Brain pericyte (primary cell): ENCODE measurements at places on chromosomes 6 and 20.

DNA sequence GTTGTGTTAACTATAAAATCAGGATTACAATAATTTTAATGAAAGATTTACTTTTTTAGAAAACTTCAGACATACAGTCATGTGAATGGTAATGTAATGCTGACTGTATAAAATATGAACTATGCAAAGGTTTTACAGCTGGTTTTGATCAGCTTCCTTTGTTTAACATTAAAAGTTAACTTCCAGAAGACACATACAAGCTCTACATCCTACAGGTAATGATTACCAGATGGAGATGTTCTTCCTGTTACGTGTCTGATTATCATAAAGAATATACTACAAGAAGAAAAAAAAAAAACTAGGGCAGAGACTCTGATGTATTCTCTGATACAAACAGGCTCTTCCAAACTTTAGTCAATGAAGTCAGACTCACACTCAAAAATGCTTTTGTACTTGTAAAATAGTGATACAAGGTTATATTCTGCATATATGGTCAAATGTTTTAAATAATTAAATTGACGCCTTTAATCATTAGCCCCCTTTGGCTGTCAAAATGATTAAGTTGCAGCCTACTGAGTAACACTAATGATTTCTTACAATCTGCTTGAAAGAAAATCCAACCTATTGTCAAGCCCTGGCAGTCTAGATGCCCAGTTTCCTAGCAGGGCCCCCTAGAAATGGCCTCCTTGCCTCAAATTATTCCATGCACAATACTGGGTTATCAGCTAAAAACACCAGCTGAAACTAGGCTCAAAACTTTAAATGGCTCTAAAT is 251.8 kb upstream of the RUNX2 start:
- DNase-seq = peak; percentile 38

- peak; percentile 52 for DNase-seq
Observed at GRCh38 chr6:144349690-144350527, 64.8 kb downstream of the UTRN start.

GRCh38 chr6:168825226-168826077 is 384.5 kb downstream of the SMOC2 start:
- DNase-seq = no peak

GRCh38 chr6:165231581-165232561 is 77.5 kb downstream of the C6orf118 start:
- DNase-seq = no peak

DNA sequence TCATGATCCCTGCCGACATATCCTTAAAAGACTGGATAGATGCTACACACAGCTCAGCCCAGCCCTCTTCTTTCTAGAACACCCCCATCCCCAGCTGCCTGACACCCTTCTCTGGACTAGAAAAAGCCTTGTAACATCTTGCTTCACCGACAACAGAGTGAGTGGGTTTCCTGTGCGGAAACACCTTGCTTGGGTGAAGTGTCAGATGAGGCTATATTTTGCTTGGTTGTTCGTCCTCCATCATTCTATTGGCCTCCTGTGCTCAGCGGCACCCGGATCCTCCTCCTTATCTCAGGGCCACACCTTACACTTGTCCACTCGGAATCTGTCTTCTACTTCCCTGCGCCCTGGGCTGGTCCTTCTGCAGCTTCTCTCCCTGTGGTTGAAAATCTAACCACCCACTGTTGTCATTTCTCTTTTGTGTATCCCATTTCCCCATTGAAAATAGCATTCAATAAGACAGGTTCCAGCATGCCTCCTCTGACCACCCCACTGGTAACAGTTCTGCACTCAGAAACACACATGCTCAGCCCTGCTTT is 101.3 kb upstream of the MLN start:
- DNase-seq = no peak

DNA sequence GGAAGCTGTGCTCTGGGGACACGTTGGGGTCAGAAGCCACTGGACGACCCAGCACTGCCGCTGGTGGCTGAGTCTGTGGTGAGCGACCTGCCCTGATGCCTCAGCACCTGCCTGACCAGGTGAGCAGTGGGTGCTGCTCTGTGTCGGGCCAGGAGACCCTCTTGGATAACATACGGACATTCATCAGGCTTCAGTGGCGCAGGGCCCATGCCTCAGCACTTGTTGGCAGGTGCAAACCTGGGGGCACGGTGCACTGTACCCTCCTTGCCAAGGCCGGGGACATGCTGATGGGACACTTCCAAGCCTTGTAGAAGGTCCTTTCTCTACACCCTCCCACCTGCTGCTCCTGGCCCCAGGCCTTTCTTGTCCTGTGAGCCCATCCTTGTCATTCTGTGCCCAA is 34.1 kb downstream of the MYT1 start:
- DNase-seq = no peak

DNA sequence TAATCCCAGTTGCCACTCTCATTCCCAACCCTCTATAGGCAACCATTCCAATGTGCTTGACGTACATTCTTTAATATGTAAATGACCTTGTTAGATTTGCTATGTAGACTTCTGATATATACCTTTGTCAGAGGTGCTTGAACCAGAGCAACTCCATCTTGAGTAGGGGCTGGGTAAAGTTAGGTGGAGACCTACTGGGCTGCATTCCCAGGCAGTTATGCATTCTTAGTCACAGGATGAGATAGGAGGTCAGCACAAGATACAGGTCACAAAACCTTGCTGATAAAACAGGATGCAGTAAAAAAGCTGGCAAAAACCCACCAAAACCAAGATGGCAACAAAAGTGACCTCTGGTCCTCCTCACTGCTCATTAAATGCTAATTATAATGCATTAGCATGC is 8.3 kb upstream of the HM13 start:
- DNase-seq = no peak

GRCh38 chr6:76697585-76697984 is 625.1 kb upstream of the IMPG1 start:
- no peak for DNase-seq

- DNase-seq = no peak
Observed at GRCh38 chr6:14046476-14047068, 71.0 kb upstream of the CD83 start.

- peak; percentile 48 for DNase-seq
Observed at GRCh38 chr6:135568379-135568778, 70.8 kb upstream of the AHI1 start.

DNA sequence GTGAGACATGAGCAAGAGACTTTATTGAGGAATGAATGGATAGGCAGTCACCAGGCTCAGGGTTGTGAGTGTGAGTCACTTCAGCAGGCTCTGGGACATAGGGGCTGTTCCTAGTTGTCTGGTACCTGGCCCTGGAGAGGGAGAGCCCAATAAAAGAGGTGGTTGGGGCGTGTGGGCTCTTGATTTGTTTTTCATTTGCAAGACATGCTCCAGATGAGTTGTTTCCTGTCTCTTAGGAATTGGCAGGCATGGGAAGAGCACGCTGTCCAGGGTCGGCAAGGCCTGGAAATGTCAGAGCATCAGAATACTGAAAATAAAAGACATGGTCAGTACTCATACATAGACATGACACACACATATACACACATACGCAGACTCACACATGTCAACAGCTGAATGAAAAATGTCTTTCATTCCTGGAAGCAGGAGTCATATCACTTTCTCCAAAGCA is 166.3 kb upstream of the SULF2 start:
- no peak for DNase-seq

DNA sequence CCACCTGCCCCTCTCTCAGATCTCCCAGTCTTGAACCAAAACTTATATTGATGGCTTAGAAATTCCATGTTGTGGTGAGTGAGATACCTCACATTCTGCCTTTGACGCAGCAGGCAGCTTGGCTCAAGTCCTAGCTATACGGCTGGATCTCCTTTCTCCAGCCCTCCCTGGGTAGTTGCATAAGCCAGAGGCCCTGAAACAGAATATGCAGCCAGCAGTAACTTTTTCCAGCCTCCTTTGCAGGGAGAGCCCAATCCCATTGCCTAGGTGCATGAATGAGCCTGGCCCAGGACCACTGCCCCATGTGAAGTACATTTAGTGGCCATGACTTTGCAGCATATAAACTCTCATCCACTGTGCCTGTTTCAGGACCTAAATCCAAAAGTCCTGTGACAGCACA is 202.2 kb upstream of the CDYL start:
- DNase-seq = no peak

- no peak for DNase-seq
Observed at GRCh38 chr6:89566930-89567629, 71.5 kb downstream of the LYRM2 start.

GRCh38 chr20:23361119-23361475 is 885 bp upstream of the GZF1 start:
- no peak for DNase-seq

DNA sequence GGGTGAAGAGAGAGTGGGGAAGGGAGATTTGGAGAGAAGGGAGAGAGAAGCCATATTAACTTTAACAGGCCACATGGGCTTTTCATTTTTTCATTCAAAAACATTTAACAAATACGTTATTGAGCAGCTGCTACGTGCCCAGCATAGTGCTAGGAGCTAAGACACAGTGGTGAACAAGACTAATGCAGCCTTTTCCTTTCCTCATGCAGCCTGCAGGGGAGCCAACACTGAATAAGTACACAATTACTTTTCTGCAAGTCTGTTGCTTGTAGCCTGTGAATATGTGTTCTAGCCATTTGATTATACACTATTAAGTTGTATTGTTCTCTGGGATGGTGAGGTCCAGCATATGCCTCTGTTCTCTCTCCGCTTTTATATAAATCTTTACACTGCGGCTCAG is 1.9 kb upstream of the BLOC1S5 start:
- DNase-seq = no peak

DNA sequence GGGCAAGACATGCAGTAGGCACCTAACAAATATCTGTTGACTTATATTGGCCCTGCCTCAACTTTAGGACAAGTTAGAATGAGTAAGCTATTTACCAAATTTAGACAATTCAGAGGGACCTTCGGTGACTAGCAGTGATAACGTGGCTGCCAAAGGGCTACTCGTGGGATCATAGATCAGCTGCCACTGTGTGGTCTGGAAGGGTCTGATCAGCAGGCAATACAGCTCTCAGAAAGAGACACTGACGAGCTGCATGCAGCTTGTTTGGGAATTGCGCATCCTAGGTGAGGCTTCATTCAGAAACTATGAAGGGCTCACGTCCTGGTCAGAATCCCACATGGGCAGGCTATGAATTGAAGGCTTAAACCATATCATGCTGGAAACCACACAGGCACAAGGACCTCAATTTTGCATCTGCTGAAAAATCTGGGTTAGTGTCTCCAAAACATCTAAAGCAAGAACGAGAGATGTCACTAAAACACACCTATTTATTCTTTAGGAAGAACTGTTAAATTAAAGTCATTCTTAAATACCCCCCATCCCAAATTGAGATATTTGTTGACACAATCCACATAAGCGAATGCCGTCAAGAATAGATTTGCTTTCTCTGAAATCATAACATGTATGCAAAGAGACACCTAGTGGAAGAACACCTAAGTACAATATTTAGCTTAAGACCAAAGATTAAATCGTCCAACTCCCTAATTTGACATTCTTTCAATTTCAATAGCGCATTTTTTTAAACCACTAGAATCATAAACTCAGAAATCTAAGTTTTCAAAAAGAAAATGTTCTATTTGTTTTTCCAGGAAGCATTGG is 79.6 kb downstream of the IPCEF1 start:
- DNase-seq = no peak

DNA sequence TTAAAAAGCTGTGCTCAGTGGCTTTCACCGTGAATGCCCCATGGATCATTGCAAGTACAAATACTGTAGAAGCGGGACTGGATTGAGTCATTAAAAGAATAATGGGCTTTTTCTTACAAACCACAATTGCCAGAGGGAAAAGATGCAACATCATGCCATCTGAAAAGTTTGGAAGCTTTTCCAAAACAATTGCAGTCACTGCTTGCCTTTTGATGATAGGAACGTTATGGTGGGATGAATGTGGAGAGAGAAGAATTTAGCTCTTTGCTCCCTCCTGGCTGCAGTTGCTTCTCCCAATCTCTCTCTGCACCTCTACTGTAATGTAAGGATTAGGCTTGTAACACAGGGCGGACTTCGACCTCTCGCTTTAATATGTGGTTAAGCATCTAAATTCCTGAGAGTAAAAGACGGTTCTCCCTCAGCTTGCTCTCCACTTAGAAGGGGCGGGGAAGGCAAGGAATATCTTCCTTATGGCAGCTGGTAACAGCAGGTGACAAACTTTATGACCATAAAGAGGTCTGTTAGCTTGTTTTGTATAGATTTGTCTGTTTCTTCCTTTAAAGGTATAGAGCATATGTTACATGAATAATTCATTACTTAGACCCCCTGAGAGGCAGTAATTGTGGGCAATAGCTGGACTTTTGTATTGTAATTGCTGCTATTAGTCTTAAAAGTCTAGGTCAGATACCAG is 376.1 kb downstream of the UTRN start:
- DNase-seq = no peak

- no peak for DNase-seq
Observed at GRCh38 chr6:82237013-82237412, 10.5 kb downstream of the IBTK start.

- no peak for DNase-seq
Observed at GRCh38 chr6:56536536-56536935, 106.2 kb downstream of the DST start.

DNA sequence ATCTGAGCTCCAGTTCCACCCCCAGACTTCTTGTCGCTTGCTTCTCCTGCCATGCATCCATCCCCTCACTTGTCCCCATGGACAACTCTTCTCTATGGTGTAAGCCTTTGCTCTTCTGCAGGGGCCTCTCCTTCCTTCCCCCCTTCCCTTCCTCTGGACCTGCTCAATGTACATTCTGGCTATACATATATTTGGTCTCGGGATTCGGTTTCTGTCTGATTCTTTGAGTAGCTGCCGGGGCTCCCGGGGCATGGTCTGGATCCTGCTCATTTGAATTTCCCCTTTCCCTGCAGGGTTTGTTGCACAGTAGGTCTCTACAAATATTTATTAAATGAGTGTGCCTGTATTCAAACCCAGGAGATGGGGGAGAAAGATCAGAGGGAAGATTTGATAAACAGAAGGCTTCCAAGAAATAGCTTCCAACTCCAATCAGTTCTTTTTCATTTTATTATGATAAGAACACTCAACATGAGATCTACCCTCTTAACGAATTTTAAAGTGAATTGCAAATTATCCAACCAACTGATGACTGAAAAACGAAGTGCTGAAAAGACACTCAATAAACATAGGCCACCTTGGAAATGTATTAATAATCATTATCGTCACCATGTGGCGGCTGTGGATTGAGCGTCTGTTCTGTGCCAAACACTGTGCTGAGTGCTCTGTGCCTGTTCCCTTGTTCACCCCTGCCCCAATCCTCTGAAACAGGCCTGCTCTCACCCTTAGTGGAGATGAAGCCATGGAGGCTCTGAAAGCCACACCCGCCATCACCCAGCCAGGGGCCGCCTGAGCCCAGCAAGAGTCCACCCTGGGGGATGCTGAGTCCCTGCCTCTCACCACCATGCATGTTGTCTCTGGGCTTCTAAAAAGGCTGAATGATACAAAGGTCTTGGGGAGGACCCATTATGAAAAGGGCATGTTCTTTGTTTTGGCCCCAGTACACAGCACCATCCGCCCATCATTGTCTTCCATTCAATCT is 34.3 kb upstream of the APCDD1L start:
- DNase-seq = no peak

- DNase-seq = no peak
Observed at GRCh38 chr6:46011188-46012085, 4.2 kb downstream of the CLIC5 start.

- no peak for DNase-seq
Observed at GRCh38 chr20:63903796-63904561, 9.1 kb downstream of the DNAJC5 start.

GRCh38 chr6:119908157-119908556 is 558.6 kb upstream of the MAN1A1 start:
- no peak for DNase-seq

- no peak for DNase-seq
Observed at GRCh38 chr20:5766085-5766764, 16.0 kb downstream of the SHLD1 start.

- no peak for DNase-seq
Observed at GRCh38 chr20:13333036-13333435, 112.0 kb downstream of the ISM1 start.
